ENCODE measurements at places on chromosomes 13 and 19.

- H3K4me1 ChIP-seq = peaks cover 5% of the 10 kb centered on the region
- H3K27ac ChIP-seq = no peak overlapping the region
- peak overlapping the region; percentile 55 for H3K4me3 ChIP-seq
- peaks cover 18% of the 10 kb centered on the region for H3K27me3 ChIP-seq
- DNase-seq = no peak
Measured at GRCh38 chr13:102402290-102402689, 442 bp upstream of the FGF14 start.

GRCh38 chr13:27403727-27404385 is 20.6 kb upstream of the GTF3A start:
- peaks cover 15% of the 10 kb centered on the region for H3K4me1 ChIP-seq
- no peaks in the 10 kb centered on the region for H3K27me3 ChIP-seq
- no peak overlapping the region for H3K4me3 ChIP-seq
- H3K36me3 ChIP-seq = no peaks in the 10 kb centered on the region
- peak overlapping the region; percentile 59 for H3K27ac ChIP-seq
- DNase-seq = no peak

- no peak overlapping the region for H3K4me3 ChIP-seq
- no peaks in the 10 kb centered on the region for H3K4me1 ChIP-seq
- no peak overlapping the region for H3K27ac ChIP-seq
- peaks cover 67% of the 10 kb centered on the region for H3K36me3 ChIP-seq
Measured at GRCh38 chr19:40335101-40335500, 13.1 kb downstream of the C19orf47 start.

GRCh38 chr19:7606289-7606688 is 10.6 kb downstream of the CAMSAP3 start:
- H3K27ac ChIP-seq = no peak overlapping the region
- no peaks in the 10 kb centered on the region for H3K4me1 ChIP-seq
- no peaks in the 10 kb centered on the region for H3K36me3 ChIP-seq
- H3K27me3 ChIP-seq = no peaks in the 10 kb centered on the region
- DNase-seq = no peak
- no peak overlapping the region for H3K4me3 ChIP-seq

GRCh38 chr13:21997726-21998125 is 326.9 kb downstream of the FGF9 start:
- H3K36me3 ChIP-seq = no peaks in the 10 kb centered on the region
- no peak for DNase-seq
- H3K27ac ChIP-seq = no peak overlapping the region

DNA sequence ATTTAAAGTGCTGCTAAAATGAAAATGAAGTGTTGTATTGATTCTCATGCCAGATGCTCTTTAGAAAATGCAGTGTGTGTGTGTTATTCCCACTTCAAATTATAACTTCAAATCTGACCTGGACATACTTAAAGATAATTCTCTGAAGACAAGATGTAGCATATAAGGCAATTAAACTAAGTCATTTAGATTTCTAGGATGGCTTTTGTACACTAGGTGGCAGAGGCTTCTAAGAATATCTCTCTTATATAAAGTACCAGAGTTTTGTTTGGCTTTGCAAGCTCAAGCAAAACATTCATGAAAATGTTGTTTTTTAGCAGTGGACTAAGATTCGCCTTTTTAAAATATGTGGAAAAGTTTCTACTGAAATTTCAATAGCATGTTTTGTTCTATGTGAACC is 407.2 kb downstream of the GPC5 start:
- H3K27me3 ChIP-seq = no peaks in the 10 kb centered on the region
- no peaks in the 10 kb centered on the region for H3K4me1 ChIP-seq
- no peak for DNase-seq
- no peaks in the 10 kb centered on the region for H3K36me3 ChIP-seq
- H3K27ac ChIP-seq = no peak overlapping the region
